ENCODE measurements at places on chromosomes 7 and 10.

DNA sequence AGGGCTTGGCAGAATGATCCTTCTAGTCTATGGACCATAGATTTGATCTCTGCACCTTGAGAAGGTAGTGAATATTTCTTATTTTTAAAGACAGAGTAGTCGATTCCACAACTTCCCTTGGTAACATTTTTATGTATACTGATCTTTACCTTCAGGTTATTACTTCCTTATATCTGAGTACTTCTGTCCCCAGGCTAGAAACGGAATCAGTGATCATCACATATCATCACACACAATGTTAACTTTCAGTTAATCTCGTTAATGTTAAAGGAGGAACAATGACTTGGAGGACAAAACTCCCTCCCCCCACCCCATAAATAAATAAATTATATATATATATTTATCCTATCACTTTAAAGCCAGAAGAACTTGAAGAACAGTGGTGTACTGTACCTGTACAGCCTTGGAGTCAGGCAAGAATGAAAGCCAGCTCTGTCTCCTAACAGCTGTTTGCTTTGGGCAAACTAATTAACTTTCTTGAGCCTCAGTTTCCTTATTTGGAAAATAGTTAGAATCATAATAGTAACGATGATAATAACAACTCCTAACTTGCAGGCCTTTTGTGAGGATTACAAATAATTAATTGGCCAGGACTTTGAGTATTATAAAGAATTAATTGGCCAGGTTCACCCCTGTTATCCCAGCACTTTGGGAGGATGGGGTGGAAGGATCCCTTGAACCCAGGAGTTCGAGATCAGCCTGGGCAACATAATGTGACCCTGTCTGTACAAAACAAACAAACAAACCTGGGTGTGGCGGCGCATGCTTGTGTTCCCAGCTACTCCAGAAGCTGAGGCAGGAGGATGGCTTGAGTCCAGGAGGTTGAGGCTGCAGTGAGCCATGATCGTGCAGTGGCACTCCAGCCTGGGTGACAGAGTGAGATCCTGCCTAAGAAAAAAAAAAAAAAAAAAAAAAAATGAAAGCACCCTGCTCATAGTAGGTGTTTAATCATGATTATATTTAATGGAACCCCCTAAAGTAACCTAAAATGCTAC, 63.5 kb downstream of the SAMD9 start:
- no peak for DNase-seq

GRCh38 chr7:143003393-143004051, 23.4 kb downstream of the OR9A2 start:
- DNase-seq = no peak

DNA sequence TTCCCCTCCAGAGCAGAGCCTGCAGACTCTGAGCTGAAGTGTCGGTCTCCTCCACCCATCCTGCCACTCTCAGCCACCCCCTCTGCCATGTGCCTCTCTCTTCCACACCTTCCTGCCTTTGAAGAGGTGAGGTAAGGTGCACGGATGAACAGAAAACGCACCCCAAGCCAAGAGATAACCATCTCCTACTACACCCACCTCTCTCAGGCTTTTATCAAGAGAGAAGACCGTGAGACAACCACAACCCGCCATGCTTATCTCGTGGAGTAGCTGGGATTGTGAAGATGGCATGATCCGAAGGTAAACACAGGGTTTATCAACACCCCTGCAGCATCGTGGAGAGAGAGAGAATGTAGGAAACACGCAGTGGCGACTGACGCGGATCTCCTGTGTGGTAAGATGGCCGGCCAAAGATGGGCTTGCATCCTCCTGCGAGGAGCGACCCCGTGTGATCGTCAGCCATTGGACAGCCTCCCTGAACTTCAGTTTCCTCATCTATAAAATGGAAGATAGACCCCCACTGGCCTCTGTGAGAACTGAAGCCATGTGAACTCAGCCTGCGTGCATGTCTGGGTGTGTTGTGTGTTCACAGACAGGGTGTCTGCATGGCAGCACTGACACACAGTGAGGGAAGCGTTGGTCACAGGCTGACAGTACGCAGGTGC, 219.0 kb downstream of the DIP2C start:
- DNase-seq = no peak

DNA sequence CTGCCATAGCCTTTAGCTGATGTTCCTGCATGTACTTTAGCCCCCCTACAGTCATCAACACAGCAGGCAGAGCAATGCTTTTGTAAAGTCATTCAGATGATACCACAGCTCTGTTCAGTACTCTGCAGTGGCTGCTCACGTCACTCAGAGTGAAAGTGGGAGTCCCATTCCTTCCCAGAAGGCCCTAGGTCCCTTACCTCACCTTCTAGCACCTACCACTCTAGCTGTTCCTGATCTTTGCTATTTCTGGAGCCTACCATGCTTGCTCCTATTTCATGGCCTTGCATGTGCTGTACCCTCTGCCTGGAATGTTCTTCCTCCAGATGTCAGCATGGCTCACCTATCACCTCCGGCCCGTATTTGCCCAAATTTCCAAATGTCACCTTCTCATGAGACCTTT, 94.4 kb upstream of the PRR15 start:
- DNase-seq = no peak

DNA sequence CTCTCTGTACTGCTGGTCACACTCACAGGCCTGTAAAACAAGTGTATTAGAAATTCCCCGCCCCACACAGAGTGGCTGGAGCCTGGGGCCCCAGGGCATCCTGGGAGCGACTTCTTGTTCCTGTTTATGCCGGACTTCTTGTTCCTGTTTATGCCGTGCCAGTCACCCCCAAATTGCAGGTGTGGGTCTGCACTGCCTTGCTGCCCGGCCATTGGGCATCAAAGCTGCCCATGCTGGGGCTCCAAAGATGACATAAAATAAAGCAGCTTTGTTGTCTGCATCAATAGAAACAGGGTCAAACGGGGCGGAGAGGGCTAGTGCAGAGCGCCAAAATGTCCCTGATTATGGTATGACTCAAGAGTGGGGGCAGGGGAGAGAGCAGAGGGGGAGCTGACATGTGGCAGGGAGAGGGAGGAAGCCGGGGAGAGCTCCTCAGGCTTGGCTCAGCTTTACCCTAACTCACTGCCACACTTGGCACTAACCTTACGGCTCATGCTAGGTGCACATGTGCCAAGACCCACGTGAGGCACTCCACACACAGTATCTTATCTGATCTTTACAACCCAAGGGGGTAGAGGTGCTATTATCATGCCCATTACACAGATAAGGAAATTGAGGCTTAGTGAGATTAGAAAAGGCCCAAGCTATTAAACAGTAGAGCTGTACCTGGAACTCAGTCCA, 98.4 kb downstream of the PIP4K2A start:
- DNase-seq = no peak

- DNase-seq = peak; percentile 58
These were observed 516.4 kb upstream of the ZMIZ1 start for GRCh38 chr10:78552261-78552811.

GRCh38 chr10:3813267-3813666, 28.3 kb upstream of the KLF6 start:
- DNase-seq = no peak

- no peak for DNase-seq
These were observed 24.9 kb downstream of the CALD1 start for GRCh38 chr7:134804351-134804750.

DNA sequence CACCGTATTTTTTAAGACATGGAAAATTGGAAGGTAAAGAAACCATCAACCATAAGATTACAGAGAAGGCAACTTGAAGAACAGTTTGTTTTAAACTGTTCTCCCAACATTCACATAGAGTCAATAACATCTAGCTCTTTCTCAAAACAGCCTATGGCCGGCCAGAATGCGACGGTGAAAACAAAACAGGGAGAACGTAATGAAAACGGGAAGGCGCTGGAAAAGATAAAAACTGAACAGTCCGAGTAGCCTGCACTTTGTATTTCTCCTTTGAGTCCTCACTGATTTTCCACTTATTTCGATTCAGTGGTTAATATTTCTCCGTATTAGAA, 637 bp downstream of the MICU1 start:
- DNase-seq = no peak

GRCh38 chr10:13632884-13633440, 46.2 kb downstream of the PRPF18 start:
- DNase-seq = no peak

DNA sequence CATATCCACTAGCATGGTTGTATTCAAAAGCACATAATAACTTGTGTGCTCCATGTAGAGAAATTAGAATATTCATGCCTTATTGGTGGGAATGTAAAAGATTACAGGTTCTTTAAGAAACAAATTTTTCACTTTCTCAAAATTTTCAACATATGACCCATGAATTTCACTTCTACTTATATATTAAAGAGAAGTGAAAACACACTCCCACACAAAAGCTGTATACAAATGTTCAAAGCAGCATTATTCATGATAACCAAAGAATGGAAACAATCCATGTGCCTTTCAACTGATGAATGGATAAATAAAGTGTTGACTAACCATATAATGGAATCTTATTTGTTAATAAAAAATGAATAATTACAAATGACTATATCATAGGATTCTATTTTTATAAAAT, 694.5 kb upstream of the PCDH15 start:
- no peak for DNase-seq

- no peak for DNase-seq
These were observed 62.5 kb upstream of the INSIG1 start for GRCh38 chr7:155234950-155235789.

DNA sequence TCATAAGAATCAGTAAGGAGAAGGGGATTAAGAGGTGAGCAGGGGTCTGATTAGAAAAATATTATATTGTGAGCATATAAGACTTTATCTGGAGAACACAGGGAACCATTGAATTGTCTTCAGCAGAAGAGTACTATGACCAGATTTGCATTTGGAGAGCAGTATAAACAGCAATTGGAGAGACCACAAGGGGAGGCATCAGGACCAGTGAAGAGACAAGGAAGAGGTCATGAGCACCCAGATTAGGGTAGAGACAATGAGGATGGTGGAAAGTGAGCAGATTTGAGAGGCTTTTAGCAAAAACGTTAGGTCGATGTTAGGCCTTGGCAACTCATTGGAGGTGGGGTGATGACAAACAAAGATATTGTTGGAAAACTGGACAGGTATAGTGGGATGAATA, 13.0 kb upstream of the SMIM30 start:
- no peak for DNase-seq

DNA sequence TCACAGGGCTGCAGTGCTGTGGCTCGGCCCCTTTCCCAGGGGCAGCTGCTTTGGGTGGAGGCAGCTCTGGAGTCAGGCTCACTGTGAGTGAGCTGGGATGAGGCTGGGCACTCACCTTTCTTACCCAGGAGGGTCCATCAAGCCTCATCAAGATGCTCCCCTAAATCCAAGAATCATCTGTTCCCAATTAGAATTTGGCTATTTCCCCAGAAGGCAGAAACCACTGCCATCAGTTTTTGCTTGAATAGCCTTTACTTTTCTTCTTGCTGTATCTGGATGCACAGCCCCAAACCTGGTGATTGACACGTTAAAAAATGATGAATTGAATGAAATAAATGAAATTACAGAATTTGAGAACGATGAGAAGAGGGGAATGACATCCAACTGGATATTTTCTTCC, 74.3 kb upstream of the LYZL1 start:
- no peak for DNase-seq

DNA sequence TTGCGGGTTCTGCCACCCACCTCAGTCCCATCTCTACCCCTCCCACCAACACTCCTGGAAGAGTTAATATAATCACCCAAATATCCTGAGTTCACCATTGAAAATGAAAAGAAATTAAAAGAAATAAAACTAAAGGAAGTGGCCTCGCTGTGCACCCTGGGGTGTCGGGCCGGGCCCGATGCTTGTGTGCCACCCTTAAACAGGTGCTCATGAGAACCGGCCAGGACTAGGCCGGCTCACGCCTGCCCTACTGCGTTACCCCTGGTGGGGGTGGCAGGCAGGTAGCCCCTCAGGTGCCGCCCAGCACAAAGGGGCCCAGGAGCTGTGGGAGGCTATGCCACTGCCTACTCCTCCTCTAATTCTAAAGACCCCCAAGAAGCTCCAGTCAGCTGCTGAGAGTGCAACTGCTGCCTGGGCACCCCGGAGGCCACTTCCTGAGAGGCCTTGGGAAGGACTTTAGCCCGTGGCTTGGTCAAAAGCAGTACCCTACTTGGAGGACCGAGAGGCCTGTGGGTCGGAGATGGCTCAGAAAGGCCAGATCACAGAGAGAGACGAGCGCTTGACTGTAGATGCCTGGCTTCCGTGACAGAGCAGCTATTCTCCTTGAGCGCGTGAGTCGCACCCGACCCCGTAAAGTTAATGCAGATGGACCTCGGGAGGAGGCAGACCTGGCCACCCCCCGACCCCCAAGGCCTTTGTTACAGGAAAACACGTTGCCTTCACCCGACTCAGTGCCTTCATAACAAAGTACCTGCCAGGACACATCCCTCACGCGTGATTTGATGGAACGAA, 51.0 kb upstream of the PPP2R2D start:
- no peak for DNase-seq
